ENCODE measurements at places on chromosomes 5 and 9. TPM values are rescaled to one million over a fixed set of nuclear protein-coding genes. Genes with fewer than 3 reads are reported as not detected.

- no peak for DNase-seq
These were observed 39.6 kb downstream of the GCNT4 start for GRCh38 chr5:75012748-75013147.

GRCh38 chr9:123925161-123925560 lies 4.8 kb downstream of the DENND1A start:
- DNase-seq: no peak

- no peak for DNase-seq
These were observed 46.2 kb upstream of the PCSK5 start for GRCh38 chr9:75844321-75844720.

DNA sequence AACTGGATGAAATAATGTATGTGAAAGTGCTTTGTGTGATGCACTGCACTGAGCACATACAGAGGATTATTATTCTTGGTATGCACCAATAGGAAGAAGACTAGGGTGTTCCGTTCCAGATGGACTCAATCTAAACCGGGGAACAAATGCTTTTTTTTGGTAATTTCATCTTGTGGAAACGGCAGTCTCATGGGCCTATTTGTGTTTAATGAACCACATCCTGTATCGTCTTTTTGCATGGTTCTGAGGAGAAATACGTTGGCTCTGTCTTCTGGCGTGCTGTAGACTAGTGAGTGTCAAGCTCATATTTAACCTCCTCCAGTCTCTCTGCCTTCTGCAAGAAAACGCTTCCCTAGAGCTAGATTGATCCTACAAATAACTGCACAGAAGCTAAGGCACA lies 30.0 kb downstream of the TRIM32 start:
- DNase-seq: no peak

- no peak for DNase-seq
These were observed 38.0 kb downstream of the HMGXB3 start for GRCh38 chr5:150038547-150038946.

FAM151B gene
- total RNA-seq: 3.9 TPM

NPM1 gene
- 171 TPM for total RNA-seq

TMEM252 gene
- total RNA-seq: 55.3 TPM

ITGA1 gene
- total RNA-seq: 21.2 TPM

Measured in Peyer's patch (tissue), 4 donors.